ENCODE measurements at places on chromosomes 1 and 21.

DNA sequence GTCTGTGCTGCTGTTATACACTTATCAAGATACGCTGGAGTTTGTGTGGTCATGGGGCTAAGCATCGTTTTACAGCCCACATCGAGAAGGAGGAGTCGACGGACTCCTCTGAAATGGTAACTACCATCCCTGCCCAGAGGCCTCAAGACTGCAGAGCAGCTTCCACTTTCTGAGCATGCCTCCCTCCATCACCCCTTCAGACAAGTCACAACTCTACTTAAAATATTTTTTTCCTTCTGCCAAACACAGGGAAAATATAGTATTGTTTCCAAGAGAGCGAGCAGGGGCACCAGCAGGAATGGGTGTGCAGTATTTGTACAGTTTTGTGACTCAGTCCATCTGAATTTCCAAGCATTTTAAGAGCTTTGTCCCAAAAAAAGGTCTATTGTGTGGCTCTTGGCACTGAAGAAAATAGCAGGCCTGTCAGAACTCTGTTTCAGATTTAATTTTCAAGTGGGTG lies 14.1 kb downstream of the EVA1C start:
- no peak for DNase-seq

DNA sequence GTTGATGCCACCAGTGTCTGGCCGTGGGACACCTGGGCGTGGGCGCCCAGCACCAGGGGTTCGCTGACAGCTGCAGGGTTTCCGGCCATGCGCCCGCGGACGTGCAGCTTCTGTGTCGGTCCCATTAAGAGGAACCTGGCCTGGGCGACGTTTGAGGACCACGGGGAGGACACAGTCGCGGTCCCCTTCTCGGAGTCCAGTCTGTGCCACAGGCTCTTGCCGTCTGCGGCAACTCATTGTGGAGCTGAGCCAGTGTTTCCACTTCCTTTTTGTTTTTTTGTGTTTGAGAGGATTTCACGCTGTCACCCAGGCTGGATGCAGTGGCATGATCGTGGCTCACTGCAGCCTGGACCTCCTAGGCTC lies 1.6 kb upstream of the C1orf159 start:
- DNase-seq, result no peak

DNA sequence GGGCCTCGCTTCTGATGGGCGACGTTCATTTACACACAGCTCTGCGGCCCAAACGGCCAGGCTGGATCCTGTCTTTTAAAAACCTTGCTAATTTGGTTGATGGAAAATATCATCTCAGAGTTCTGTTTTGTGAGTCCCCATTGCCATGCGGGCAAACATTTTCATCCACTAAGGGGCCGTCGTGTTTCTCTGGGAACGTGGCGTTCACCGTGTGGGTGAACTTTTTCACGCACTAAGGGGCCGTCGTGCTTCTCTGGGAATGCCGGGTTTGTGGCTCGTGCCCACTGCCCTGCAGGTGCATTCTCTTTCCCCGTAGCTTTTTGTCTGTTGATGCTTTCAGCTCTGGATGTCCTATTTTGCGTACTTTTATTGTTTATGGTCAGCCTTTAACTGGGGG lies 6.8 kb downstream of the COL18A1 start:
- DNase-seq, result no peak

GRCh38 chr1:56496821-56497772 lies 82.3 kb downstream of the PLPP3 start:
- no peak for DNase-seq

- DNase-seq, result no peak
Observed at GRCh38 chr1:71940261-71940660, 342.1 kb downstream of the NEGR1 start.

DNA sequence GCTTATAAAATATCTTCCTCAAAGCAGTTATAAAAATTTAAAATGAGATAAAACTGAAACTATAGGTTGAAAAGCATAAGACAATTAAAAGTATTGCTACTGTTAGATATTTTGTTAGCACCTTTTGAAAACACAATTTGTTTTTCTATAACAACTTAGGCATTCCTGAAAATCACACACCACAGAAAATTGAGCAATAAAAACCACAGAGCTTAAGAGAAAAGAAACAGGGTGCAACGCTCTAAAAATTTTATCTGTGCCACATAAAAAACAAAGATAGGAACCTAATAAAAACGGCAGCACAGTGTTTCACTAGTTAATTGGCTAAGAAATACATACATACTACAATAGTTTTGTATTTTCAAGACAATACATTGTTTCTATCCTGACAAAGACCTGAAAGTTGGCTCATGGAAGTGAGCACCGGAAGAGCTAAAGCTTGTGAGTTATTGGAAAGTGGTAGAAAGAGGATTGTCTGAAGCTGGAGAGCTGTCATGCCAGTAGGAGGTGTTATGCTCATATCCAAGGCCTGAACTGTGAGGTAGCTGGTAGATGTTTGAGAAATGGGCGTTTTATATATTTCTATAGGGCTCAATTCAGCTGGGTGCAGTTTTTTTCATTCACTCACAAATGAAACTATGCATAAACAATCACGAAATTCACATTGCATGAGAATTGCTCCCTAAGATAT lies 45.8 kb downstream of the RGS7 start:
- peak; percentile 8 for DNase-seq

DNA sequence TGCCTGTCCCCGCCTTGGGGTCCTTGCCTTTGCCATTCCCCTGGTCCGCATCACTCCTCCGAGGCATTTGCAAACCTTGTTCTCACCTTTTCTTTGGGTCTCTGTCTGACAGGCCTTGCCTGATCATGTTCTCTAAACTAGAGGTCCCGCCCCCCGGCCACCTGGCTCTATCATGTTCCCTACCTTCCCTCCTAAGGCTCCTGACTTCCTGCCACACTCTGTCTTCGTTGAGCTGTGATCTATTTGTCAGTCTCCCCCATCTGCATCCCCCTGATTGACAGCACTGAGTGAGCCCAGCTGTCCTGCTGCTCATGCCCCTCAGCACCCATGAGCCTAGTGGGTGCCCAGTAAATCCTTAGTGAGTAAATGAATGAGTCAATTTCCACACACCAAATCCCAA lies 22.8 kb downstream of the ERG start:
- no peak for DNase-seq

GRCh38 chr1:30106125-30106524 lies 617.3 kb downstream of the MATN1 start:
- peak; percentile 10 for DNase-seq

GRCh38 chr1:244897476-244898254 lies 33.3 kb upstream of the HNRNPU start:
- no peak for DNase-seq

DNA sequence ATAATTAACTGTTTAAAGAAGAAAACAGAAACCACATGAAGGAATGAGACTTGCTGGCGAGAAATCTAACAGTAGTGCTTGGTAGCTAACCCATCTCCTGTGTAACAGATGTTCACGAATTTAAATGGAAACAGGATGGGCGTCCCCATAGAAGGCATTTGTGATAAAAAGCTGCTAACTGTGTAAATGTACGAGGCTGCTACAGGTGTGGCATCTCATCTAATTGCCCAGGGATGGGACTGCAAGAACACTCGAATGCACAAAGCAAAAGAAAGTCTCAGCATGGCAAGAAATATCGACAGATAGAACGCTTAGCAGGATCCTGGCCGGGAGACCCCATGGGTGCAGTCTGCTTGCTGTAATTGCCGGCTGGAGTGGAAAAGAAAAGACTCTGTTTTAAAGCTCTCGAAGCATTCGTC lies 112.7 kb downstream of the RUNX1 start:
- DNase-seq, result no peak

GRCh38 chr1:59541891-59542290 lies 245.0 kb downstream of the FGGY start:
- DNase-seq, result no peak

GRCh38 chr1:182281541-182281940 lies 110.0 kb downstream of the GLUL start:
- DNase-seq, result no peak

DNA sequence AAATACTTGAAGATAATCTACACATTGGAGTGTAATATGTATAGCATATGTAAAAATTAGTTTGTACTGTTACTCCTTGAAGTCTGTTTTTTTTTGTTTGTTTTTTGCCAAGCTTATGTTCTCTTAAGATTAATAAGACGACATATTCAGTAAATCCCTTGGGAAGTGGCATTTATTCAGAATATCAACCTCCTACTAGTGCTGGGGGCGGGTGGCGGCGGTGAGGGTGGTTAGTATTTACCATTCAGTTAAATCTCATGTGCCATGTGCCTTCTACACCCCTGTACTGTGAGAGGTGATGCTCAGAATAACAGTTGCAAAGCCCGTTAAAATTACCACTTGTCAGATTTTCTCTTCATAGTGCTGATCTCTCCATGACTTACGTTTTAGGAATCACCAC lies 3.0 kb downstream of the BACH1 start:
- no peak for DNase-seq

DNA sequence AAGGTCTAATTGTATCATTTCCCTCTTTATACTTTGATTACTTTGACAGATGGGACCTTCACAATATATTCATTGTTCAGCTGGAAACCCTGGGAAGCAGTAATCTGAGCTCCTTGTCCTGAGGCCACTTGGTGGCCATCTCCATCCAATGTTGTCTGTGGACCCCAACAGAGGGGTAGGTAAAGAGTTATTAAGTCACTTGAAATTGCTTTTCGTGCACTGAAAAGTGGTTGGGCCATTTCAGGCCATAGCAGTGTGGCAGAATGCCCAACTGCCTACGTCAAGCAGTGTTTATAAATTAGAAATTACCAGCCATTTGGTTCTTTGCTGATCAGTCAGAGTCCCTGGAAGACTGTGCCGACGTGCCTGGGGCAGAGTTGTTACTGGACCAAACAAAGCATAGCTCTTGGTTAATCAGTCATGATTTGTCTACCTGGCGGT lies 308.3 kb upstream of the USP25 start:
- DNase-seq, result no peak

DNA sequence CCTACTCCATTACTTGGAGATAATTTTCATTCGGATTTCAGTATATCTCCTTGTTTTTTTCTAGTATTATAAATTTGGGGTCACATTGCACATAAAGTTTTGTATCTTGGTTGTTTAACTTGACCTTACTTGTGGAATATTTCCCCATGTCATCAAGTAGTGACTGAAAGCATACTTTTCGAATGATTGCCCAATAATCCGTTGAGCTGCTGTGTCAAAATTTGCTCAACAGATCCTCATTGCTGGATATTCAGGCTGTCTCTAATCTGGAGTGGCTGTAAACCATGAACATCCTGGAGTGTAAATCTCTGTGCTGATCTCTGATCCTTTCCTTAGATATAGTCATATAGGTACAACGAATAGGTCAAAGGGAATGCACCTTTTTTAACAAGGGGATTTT lies 4.9 kb downstream of the NIPAL3 start:
- DNase-seq, result no peak

- peak; percentile 85 for DNase-seq
Observed at GRCh38 chr1:35886577-35887431, 3.8 kb downstream of the AGO1 start.

GRCh38 chr1:90712153-90712856 lies 4.8 kb downstream of the BARHL2 start:
- DNase-seq, result no peak

Measured in OCI-M1 (cell line).